ENCODE measurements at places on chromosomes 5 and 9.
A peak's percentile ranks its signal among the peaks of the same experiment; 100 is the strongest.

- DNase-seq: no peak
Measured at GRCh38 chr5:72860499-72860898, 44.0 kb downstream of the TNPO1 start.

GRCh38 chr5:57311921-57312735, 138.3 kb downstream of the GPBP1 start:
- DNase-seq: no peak

- no peak for DNase-seq
Measured at GRCh38 chr9:5582835-5583195, 46.1 kb upstream of the RIC1 start.

- peak; percentile 51 for DNase-seq
Measured at GRCh38 chr9:77954013-77954665, 77.5 kb downstream of the GNAQ start.

DNA sequence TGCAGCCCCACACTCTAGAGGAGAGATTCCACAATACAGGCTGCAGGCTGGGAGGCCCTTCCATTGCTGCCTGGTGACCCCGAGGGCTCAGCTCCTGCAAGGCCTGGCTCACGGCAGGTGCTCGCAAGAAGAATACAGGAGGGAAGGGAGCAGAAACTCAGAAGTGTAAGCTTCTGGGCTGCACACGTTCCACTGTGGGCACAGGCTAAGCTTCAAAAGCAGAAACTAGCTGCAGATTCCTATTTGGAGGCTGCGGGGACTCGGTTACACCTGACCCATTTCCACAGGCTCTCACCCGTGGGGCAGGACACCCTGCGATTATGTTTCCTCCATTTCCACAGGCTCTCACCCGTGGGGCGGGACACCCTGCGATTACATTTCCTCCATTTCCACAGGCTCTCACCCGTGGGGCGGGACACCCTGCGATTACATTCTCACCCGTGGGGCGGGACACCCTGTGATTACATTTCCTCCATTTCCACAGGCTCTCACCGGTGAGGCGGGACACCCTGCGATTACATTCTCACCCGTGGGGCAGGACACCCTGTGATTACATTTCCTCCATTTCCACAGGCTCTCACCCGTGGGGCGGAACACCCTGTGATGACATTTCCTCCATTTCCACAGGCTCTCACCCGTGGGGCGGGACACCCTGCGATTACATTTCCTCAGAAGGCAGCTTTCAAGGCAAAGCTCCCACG, 10.3 kb downstream of the LPCAT1 start:
- no peak for DNase-seq

DNA sequence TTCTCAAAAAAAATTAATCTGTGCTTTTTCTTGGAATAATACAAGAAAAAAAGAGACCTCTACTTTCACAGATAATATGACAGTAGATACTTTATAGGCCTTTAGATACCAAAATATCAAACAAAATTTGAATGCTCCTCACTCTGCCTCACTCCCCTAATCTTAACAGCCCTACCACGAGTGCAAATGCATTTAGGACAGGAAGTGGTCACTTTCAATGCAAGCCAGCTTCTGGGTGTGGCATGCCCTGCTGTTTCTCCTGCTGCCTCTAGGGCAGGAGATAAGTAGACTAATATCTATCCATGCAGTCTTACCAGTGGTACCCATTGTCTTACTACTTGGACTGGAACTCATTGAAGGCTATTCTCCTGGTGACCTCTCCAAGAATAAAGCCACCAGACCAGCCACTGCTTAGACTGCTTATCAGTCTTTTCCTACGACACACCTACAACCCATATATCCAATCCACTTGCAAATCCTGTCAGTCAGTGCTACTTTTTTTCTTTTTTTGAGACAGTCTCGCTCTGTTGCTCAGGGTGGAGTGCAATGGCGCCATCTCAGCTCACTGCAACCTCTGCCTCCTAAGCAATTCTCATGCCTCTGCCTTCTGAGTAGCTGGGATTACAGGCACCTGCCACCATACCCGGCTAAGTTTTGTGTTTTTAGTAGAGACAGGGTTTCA, 23.0 kb downstream of the FRRS1L start:
- no peak for DNase-seq

DNA sequence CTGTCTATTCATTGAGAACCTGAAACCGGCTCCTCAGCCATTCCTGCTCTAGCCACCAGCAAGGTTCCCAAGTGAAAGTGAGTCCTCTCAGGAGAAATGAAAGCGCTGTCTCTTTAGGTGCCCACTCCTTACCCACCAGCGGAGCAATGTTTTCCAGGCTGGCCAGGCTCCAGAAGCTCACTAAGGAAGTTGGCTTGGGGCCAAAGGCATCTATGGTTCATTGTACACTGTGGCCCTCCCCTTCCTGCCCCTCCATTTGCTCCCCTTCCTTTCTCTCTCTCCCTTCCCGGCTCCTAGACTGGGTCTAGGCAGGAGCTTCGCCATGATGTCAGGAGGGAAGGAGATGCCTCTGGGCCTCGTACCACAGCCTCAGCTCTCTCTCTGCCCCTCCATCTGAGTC, 1.1 kb upstream of the GABRP start:
- no peak for DNase-seq

- DNase-seq: no peak
Measured at GRCh38 chr5:146118322-146118721, 12.9 kb upstream of the PLAC8L1 start.

DNA sequence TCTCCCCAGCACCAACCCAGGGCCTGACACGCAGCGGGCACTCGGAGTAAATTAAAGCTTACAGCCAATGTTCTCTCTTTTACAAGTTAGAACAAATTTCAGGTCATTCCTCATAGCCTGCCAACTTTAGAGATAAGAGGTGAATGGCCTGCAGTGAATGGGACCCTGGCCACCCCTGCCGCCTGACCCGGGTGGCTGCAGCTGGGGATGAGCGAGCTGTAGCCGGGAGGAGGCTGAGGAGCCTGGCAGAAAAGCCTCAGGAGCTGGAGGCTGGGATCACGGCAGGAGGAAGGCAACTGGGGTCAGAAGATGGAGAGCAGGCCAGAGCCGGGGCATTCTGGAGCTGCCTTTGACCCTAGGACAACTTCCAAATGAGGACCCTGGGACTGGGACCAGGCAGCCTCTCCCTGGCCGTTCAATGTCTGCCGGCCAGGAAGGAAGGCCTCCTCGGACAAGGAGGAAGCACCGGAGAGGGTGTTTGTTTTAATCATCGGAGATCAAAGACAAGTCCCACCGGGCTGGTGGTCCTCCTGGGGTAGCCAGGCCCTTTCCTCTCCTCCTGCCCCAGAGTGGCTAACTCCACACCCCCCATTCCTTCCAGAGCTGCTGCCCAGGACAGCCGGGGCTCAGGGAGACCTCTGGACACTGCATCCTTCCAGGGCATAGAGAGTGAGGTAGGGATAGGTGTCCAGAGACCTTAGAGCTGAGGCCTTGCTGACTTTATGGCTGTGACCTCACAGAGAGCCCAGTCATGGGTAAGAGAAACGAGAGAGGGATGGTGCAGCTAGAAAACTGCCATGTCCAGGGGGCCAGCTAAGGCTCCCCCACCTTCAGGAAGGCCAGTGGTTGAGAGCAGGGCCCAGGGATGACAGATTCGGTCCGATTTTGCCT, 87.3 kb upstream of the LMX1B start:
- DNase-seq: no peak

GRCh38 chr5:124399426-124399961, 346.9 kb downstream of the ZNF608 start:
- DNase-seq: no peak

DNA sequence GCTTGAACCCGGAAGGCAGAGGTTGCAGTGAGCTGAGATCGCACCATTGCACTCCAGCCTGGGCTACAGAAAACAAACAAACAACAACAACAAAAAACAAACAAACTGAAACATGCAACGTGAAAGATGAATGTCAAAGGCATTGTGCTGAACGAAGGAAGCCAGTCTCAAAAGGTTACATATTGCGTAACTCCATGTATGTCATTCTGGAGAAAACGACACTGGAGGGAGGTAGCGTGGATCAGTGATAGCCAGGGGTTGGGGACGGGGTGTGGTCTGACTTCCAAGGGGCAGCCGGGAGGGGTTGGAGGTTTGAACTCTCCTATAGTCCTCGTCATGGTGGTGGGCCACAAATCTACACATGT, 12.1 kb upstream of the WDR5 start:
- no peak for DNase-seq

- DNase-seq: no peak
Measured at GRCh38 chr9:4826417-4827166, 33.8 kb downstream of the RCL1 start.

DNA sequence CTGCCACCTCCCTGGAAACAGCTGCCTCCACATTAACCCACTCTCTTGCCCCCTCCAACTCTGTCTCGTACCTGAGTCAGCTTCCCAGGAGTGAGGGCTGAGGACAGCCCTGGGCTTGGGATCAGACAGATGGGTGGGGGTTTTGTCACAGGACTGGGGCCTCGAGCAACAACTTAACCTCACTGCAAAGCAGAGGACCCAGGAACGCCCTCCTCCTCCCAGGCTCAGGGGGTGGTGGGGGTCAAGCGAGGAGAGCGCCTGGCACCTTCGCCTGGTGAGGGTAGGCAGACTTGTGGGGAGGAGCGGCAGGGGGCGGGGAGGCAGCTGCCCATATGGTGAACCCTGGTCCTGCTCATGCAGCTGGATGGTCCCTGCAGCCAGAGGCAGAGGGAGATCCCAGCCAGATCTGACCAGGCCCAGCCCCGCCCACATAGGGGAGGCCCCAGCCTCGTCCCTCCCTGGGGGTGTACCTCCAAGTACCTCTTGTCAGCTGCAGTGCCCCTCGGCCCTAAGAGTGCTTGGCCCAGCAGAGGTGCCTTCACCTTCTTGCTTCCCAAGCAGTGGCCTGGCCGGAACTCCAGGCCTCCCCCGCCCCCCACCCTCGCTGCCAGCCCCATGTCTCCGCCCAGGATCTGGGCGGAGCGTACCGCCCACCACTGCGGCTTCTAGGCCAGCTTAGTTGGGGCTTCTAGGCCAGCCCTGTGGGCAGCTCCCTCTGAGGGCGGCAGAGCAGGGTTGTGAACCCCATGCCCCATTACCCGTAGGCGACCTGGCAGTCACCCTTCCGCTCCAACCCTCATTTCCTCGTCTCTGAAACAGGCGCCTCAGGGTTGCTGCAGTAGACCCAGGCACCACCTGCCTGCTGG, at the start of gene SARDH:
Gene SARDH (minus strand): TSS at position 579 of the 866 bp plus-strand sequence. CDS start 4,179 bp downstream, outside the sequence.
- peak; percentile 91 for DNase-seq

DNA sequence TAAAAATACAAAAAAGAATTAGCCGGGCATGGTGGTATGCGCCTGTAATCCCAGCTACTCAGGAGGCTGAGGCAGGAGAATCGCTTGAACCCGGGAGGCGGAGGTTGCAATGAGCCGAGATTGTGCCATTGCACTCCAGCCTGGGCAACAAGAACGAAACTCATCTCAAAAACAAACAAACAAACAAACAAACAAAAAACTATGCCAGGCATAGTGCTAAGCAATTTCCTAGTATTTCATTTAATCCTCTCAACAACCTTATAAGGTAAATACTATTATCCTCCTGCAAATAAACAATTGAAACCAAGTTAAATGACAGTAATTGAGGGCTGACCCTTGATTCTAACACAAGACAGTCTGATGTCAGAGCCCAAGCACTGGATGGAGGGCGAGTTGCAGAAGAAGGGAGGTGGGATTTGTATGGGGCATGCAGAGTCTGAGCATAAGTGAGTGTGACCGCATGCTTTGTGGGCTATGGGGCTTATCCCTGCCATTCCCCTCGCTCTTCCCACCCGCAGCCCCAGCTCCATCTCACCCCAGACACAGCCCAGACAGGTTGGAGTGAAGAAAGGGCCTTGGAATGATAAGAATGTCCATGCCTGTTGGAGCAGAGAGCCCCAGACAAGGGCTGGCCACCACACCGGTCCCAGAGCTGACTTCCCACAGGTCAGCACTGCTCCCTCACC, 24.3 kb upstream of the RPS14 start:
- DNase-seq: no peak

- no peak for DNase-seq
Measured at GRCh38 chr9:83526901-83527300, 11.3 kb downstream of the FRMD3 start.

DNA sequence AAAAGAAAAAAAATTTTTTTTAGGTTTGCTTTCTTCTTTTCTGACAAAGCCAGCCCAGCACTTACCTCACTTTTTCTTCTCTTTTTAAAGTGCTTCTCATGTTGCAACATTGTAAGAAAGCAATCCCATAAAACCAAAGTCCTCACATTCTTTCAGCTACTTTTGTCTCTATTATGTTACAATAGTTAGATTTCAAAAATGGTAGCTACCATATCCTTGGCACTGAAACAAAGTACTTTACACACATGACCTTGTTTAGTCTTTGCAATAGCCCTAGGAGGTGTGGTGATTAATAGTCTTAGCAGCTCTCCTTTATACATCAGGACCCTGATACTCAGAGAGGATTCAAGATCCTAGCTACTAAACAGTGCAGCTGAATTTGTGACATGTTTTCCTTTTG, 23.5 kb upstream of the CARTPT start:
- DNase-seq: no peak

GRCh38 chr5:137997726-137998213, 35.1 kb downstream of the FAM13B start:
- peak; percentile 85 for DNase-seq

DNA sequence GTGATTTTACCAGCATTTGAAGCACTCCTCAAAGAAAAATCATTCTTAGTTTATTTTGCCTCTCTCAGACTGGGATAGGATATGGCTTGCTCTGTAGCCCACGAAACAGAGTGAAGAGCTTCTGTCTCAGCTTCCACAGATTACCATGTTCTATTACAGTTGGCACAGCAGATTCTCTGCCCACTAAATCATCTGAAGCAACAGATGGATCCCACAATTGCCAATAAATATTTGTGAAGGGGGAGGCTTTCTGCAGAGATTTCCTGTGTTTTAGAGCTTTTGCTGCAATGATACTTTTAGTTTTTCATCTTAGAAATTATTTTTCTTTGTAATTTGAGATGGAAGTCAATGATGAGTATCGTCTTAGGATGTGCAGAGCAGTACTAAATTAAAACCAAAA, 12.3 kb upstream of the MAP3K1 start:
- no peak for DNase-seq

GRCh38 chr9:22590336-22591033, 143.9 kb downstream of the DMRTA1 start:
- DNase-seq: no peak

GRCh38 chr9:95366731-95367325, 49.3 kb upstream of the FANCC start:
- no peak for DNase-seq

GRCh38 chr5:158463188-158463587, 604.2 kb upstream of the CLINT1 start:
- no peak for DNase-seq

- DNase-seq: no peak
Measured at GRCh38 chr9:15219546-15219945, 87.5 kb downstream of the TTC39B start.

DNA sequence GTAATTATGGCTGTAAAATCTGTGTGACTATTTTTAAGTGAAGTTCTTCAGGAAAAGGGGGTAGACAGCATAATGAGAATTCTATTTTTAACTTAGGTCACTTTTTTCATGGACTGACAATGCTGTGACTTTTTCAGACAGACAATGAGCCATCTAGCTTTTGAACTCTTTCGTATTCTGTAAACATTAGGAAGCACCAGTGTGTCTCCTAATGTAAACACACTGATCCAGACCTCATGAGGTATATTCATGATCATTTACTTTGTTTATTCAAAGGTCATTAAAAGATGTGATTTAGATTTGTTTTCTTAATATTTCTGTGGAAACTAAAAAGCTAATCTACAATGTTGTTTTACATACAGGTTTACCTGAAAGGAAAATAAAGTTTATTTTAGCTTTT, 352.6 kb downstream of the ADGRV1 start:
- DNase-seq: no peak
